ENCODE measurements at places on chromosomes 12 and 14.

- no peak for DNase-seq
Observed at GRCh38 chr14:94337274-94337673, 14.1 kb upstream of the SERPINA6 start.

DNA sequence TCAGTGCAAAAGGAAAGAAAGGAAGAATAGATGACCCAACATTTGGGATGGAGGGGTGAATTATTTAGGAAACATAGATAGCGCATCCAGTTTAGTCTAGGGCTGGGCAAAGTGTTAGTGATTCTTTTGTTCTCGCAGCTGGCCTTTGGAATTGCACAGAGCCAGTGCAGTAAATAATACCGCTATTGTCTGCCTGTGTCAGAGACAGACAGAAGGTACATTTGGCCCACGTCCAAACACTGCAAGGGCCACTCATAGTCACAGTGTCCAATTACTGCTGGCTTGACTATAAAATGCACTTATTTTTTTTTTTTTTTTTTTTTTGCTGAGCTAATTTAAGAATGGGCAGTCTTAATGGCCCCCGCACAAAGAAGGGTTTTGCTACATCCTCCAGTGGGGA is 638.6 kb downstream of the BCL11B start:
- DNase-seq = peak; percentile 79

- no peak for DNase-seq
Observed at GRCh38 chr12:101909646-101910045, 32.3 kb downstream of the DRAM1 start.

DNA sequence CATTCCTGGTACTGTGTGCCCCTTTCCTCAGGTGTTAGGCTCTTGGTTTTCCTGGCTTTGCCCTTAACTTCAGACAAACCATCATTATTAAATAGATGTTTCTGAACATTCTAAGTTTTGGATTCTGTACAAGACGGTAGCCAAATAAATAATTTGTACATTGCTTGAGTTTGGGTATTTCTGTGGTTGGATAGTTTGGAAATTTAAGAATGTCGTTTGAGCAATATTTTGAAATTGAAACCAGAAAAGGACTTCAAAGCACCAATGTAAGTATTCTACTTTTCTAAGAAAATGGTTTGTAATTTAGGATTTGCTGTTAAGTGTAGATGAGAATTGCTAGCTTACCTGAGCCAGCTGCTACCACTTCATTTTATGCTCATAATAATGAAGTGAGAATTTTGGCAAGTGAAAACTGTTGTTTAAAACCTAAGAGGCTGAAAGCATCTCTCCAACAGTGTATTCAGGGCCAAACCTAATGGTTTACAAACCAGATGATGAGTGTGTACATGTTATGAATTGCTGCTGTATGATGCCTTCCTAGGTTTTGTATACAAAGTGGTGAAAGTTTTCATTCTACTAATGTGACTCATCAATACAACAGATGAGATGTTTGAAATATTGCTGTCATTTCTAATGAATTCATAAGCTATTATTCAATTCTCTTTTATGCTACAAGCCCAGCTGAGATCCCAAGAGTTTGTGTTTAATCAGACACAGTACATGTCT is 181.5 kb upstream of the PRKD1 start:
- no peak for DNase-seq

- no peak for DNase-seq
Observed at GRCh38 chr14:95895720-95896119, 19.1 kb downstream of the TUNAR start.

DNA sequence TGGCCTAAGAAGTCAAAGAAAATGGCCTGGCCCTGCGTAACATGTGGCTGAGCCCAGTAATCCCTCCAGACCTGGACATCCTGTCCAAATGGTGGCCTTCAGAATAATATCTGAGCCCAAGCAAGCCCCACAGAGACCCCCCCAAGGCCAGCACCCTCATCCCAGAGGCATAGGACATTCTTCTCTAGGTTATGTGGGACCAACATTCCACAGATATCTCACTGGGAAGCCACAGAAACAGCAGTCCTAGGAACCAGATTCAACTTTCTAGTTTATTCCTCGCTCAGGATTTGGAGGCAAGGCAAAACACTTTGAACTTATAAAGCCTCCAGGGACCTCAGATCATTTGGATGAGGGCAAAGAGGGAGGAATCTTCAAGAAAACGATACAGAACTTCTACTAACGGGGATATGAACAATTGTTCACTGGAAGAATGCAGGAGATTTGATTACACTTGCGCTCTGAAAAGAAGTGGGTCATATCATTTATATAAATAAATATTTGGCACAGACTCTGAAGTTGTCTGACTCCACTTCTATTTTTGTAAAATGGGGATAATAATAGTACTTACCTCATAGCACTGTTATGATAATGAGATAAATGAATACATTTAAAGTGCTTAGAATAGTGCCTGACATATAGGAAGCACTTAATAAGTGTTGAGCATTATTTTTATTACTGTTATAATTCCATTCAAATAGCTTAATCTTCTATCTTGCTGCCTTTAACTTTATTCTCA is 171.5 kb downstream of the NUAK1 start:
- no peak for DNase-seq

- DNase-seq = no peak
Observed at GRCh38 chr14:103045371-103045869, 11.9 kb downstream of the CDC42BPB start.

DNA sequence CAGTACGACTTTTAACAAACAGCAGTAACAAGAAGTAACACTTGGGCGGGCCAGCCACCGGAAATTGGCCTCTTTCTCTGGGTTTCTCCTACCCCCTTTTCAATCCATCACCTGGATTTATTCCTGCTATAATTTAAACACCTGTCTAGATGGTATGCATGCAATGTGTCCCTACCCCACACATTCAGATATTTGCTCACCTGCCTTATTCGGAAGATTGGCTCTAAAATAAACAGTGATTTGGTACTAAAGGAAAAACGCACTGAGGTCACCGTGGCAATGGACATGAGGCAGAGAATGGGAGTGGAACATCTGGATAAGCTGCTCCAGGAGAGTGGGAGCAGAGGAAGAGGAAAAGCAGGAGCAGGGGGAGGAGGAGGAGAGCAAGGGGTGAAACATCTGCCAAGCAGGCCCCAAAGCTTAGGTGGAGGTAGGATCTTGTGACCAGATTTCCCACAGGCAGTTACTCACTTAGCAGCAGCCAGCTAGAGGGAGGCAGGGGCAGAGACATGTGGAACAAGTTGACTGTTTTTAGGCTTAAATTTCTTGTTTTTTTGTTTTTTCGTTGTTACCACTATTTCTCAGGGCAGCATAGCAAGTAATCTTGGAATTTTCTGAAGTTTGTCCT is 150.9 kb downstream of the TTLL5 start:
- DNase-seq = no peak

DNA sequence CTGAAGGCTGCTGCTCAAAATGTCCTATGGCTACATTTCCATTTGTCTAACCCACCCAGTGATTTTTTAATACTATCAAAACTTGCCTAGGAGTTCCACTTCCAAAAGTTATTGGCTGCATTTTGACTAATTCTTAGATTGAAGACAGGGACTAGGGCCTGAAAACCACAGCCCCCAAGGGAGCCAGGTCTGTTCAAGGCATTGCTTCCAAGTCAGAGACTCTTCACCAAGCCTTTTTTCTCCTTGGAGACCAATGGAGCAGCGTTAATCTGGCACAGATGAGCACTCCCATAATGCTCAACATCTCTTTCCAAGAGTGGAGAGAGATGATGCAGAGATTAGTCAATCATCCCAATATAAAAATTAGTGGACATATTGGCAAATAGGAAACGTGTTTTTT is 112.5 kb upstream of the HIF1A start:
- no peak for DNase-seq

DNA sequence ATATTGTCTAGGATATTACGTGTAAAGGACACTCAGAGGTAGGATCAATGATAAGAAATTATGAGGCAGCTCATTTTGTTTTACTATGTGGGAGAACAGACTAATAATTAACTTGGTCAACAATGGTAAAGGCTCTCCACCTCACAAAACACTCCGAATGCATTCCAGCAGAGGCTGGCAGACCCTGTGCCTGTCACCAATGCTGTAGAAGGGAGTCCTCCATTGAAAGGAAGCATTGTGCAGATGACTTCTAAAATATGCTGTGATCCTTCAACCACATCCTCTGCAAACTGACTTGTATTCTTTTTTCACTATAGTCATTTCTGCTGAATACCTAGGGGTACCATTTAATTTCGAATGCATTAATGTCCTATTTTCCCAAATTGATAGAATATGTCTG is 119.6 kb upstream of the EEA1 start:
- no peak for DNase-seq

DNA sequence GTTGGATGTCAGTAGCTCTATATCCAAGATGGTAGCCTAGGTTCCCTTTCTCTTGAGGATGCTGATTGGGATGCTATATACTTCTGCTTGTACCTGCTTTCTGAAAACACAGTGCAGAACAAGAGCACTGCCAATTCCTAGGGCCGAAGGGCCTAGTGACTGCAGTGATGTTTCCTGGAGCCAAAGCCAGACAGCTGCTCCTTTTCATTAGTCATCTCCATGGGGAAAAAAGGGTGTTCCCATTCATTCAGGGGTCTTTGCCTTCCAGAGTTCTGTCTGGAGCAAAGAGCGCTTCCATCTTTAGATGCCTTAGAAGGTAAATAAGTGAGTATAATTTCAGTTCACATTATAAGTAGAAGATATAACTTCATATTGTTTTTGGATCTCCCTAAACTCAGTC is 85.5 kb downstream of the PTPRB start:
- DNase-seq = no peak

GRCh38 chr12:1843641-1844005 is 23.3 kb downstream of the LRTM2 start:
- no peak for DNase-seq

- no peak for DNase-seq
Observed at GRCh38 chr12:95131589-95132340, 58.3 kb upstream of the NR2C1 start.

DNA sequence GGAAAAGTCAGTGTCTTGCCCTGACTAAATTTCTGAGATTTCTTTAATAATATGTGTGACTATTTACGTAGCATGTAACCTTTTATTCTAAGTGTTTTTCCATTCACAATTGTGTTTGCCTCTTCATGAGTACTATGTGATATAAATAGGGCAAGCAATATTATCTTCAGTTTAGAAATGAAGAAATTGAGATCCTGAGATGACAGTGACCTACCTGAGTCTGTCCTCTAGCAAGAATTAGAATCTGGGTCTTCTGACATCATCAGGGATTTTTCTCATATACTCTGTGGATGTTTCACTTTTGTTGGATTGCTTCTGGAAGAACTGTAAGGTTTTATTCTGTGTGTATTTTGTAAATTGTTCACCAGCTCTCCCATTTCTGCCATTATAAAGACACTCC is 35.0 kb downstream of the TMTC2 start:
- no peak for DNase-seq

GRCh38 chr14:101476258-101476915 is 84.9 kb upstream of the DIO3 start:
- no peak for DNase-seq

DNA sequence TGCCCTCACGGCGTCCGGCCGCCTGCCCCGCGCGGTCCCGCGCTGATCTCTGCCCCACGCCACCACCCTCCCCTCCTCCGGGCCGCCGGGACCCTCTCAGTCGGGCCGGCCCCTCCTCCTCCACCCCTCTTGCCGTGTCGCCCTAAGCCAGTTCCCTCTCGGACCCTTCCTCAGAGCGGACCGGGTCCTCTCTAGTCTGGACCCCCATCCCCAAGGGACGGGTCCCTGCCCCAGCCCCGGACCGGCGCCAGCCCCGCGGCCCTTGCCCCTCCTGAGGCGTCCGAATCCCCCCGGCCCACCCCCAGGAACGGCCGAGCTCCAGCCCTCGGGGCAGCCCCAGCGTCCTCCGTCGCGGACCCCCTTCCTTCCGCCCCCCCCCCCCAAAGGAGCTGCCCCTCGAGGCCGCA is 485 bp downstream of the PPP4R4 start:
- no peak for DNase-seq

DNA sequence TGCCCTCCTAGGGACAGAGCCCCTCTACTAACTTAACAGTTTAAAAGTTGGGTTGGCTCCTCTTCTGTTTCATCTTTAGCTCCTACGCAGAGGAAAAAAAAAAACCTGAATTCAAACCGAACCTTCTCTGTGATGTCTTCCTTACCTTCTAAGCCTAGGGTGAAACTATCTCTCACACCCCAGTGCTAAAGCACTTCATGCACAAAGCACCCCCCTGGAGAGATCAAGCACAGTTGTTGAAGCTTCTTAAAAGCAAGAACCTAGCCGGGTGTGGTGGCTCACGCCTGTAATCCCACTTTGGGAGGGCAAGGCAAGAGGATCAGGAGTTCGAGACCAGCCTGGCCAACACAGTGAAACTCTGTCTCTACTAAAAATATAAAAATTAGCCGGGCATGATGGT is 37.6 kb downstream of the CORO1C start:
- no peak for DNase-seq

DNA sequence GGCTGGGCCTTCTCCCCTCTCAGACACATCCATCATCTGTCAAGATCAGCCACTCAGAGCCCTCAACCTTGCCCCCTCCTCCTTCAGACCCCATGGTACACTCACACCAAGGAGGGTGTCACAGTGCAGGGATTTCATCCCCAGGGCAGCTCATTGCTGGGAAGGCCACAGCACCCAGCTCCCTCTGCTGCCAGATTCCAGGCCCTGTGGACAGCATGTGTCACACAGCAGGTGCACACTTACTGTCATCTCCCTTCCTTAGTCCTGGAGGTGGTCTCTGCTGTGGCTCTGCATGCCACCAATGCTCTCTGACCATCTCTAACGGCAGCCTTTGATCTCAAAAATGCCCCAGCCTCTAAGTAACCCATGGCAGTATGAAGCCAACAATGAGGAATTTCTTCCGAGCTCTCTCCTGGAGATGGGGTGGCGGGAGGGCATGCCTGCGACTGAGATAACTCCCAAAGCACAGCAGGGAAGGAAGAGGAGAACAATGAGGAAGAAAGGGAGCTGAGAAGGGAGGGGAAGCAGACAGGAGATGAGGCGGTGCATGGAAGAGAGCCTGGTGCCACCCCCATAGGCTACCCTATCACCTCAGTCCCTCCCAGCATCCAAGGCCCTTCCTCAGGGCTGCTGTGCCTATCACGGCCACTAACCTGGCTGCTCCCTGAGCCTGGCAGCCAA is 101.0 kb downstream of the SINHCAF start:
- DNase-seq = no peak

GRCh38 chr14:93116676-93117200 is 1.0 kb upstream of the ITPK1 start:
- no peak for DNase-seq
